ENCODE measurements at places on chromosomes 4 and X. TPM values are rescaled to one million over a fixed set of nuclear protein-coding genes. Genes with fewer than 3 reads are reported as not detected.
A peak's percentile ranks its signal among the peaks of the same experiment; 100 is the strongest.

DNA sequence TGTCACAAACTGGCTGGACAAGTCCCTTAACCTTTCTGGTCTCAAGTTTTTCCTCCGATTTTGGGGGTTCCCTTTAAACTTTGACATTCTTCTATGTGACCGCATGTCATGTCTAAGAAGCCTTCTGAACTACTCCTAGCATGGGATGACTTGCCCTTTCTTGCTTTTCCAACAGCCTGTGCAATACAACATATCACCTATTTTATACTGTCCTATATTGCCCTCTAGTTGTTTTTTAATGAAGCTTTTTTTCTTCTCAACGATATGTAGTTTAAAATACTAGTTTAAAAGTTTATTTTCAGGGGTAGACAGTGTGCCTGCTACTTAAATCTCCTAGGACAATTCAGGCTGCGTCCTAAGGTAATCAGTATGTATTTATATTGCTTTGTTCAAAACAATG, 1.0 kb upstream of the IGBP1 start:
- DNase-seq, result no peak

DNA sequence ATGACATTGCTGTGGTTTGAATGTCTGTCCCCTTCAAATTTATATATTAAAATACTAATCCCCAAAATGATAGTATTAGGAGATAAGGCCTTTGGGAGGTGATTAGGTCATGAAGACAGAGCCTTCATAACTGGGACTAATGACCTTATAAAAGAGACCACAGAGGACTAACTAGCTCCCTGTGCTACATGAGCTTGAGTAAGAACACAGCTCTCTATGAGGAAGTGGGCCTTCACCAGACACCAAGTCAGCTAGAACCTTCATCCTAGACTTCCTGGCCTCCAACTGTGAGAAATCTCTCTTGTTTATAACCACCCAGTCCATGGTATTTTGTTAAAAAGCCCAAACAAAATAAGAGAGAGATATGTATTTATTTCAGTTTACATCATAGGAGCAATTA, 242.2 kb upstream of the CTSO start:
- DNase-seq, result no peak

Gene FANCB
- 15.9 TPM for total RNA-seq

GRCh38 chr4:107546638-107547037, 173.4 kb downstream of the PAPSS1 start:
- no peak for DNase-seq

Gene ATP1B4
- total RNA-seq, result not detected

- DNase-seq, result no peak
These were observed 95.8 kb downstream of the MID1 start for GRCh38 chrX:10524578-10524977.

- no peak for DNase-seq
These were observed 47.4 kb downstream of the ASIC5 start for GRCh38 chr4:155818639-155819038.

DNA sequence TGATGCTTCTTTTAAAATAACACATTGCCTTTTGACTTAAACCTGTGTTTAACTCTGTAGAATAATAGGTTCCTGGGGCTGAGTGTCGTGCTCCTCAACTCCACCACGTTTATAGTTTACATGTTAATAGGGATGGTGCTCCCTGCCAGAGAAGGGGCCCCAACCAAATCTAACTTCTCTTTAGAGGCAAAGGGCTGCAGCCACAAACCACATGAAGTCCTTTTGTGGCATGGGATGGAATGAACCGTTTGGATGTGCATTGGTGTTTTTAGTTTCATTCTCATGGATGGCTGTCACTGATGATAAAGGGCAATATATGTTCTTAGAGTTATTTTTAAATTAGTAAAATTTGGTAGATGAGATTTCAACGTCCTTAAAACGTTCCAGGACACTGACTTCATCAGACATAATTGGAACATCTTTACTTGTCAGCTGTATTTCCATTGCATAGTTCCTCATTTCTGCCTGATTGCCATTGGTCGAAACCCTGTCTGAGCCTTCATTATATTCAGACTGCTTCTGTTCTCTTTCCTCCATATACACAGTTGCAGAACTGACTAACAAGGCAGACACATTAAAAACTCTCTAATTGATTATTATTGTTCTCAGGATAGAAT, 60.4 kb upstream of the HPF1 start:
- DNase-seq, result no peak

- peak; percentile 5 for DNase-seq
These were observed 94.7 kb downstream of the SEL1L3 start for GRCh38 chr4:25767877-25768725.

DNA sequence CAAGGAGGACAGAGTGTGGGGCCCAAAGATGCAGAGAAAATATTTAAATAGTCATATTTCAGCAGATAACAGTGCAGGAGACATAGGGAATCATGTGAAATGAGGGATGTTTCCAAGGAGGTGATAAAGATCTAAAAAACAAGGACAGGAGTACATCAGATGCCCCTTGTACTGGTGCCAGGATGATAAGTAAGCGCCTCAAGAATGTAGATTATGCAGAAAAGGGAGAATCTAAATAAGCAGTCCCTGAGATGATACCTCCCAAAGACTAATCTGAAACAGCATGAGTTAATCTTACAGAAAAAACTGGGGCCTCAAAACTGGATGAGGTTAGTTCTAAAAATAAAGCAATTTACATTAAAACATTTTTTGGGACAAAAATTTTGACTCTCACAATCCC, 136.1 kb upstream of the WDFY3 start:
- no peak for DNase-seq

Gene CAPN6
- not detected for total RNA-seq

Gene ZDHHC15
- total RNA-seq, result 0.82 TPM

- no peak for DNase-seq
These were observed 737.8 kb upstream of the FRG1 start for GRCh38 chr4:189202869-189203271.

DNA sequence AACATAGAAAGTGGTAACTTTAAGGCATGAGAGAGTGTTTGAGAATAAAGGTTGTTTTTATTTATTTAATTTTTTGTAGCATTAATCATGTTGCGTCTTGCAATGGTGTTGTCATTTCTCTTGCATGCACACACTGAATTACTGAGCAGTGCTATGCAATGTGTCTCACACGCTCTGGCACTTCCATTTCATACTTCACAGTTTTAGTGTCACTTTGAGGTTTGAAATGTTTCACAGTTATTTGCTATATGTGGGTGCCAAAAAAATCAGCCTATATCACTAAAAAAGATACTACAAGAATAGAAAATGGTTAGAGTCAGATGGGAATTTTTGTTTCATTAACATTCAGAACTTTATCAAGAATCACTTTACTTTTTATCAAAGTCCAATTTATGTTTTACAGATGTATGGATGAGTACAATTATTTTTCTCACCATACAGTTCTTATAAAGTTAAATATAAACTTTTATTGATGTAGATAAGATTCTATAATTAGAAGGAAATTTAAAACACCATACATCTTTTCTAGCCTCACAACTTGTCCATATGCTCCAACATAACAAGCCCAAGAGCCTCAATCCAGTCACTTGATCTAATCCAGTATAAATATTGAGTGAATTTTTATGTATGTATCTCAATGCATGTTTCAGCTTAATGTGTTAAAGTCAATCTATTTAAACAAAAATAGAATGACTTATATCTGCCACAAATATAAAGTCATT, 114.0 kb downstream of the IQCM start:
- DNase-seq, result no peak
